ENCODE measurements at places on chromosomes 1 and 21.

DNA sequence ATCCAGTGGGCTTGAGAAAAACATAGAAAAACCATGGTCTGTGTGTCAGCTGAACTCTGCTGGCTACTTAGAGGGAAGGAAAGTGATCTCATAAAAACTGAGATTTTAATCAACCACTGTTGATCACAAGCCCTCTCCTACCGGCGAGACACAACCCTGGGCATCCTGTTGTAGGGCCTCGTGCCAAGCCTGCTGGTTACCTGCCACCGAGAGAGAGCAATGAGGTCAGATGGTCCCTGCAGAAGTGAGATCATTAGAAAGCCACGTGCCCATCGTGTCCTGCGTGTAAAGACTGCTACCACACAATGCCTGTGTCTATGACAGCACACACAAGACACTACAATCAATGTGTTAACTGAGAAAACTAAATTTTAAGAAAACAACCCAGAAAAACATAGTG is 41.7 kb upstream of the GPR153 start:
- DNase-seq = no peak

GRCh38 chr1:224747578-224747977 is 131.5 kb downstream of the CNIH3 start:
- DNase-seq = no peak

GRCh38 chr1:33351281-33351660 is 30.4 kb upstream of the A3GALT2 start:
- DNase-seq = no peak

GRCh38 chr1:230563591-230563990 is 78.7 kb upstream of the COG2 start:
- DNase-seq = no peak

- no peak for DNase-seq
Measured at GRCh38 chr1:247172996-247173395, 1.2 kb upstream of the ZNF124 start.

DNA sequence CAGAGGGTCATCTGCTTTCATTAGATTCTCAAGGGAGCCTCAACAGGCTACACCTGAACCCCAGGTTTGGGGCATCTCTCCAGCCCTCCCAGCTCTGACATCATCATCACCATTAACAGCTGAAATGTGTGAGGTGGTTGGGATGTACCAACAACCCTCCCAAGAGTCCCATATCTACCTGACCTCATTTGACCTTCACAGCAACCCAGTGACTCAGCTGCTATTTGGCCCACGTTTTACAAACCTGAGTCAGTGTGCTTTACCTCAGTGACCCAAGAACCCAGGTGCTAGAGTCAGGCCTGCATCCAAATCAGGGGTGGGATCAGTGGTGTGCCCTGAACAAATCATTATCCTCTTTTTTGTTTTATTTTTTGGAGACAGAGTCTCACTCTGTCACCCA is 53.3 kb upstream of the TINAGL1 start:
- DNase-seq = no peak

Data from SHP77 (cell line).